ENCODE measurements at places on chromosomes 1 and 21.

DNA sequence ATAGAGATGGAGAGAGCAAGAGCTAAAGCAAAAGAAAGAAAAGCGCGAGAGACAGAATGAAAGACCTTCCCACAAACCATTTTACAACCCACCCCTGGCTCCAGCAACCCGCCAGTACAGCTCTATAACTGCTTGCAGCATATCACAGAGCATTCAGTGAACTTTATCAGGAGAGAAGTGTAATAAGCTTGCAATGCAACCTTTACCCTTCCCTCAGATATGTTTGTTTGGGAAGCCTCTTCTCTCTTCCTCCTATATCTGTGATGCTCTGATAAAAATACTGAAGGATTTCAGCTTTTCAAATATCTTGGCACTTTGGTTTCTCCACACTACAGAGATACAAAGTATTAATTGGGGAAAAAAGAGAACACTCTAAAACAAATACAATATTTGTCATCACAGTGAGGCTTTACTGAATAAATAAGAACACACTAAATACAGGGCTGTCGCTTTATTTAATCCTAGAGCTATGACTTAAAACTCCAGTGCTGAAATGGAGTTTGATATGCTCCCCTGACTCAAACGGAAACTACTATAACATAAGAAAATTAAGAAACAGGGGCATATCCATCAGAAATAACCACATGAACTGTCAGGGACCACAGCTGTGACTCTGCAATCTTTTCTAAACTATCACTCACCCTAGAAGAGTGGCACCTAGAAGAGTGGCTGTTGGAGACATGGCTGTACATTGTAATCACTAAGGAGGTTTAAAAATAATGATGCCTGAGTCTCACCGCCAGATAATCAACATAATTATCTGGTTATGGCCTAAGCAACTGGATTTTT, 6.7 kb downstream of the CRP start:
- DNase-seq: no peak

- no peak for DNase-seq
These were observed 25.2 kb upstream of the COX20 start for GRCh38 chr1:244810221-244810620.

DNA sequence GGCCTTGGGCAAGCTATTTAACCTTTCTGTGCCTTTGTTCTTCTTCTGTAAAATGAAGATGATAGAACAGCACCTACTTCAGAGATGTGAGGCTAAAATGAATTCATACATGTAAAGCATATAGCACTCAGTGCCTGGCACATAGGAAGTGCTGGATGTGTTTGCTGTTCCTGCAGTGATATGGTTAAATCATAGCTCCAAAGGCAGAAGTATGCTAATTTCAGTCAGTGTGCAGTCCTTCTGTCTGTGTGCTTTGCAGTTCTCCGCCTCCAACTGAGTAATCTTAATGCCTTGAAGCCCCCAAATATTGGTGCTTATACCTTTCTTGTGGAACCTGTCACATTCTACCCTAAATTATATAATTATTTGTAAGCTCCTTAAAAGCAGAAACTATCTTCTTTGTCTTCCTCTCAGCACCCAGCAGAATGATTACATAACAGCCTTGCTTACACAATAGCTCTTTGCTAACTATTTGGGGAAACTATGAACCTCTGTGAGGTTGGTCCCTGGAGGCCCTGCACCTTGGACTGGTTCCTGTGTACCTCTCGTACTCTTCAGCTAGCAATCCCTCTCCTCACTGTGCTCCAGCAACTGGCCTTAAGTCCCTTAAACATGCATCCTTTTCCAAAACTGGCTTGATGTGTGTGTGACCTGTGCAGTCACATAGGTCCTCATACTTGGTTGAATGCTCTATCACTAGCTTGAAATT, 57.0 kb upstream of the CACYBP start:
- no peak for DNase-seq

DNA sequence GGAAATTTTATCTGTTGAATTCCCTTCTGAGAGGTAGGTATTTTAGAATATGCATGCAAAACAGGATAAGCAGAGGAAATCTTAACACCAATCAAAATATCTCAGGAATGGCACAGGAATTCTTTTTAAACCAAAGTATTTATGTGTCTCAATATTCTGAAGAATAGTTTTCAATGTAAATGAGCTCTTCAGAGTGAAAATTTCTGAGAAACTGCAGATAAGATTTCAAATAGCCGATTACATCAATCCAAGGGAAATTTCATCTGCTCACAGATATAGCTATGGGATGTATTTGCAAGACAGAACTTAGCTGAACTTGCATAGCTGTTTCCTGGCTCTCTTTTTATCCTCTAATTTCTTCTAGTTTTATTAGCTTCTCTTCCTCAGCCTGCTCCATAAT, 209.5 kb downstream of the GRIK1 start:
- DNase-seq: no peak

- DNase-seq: no peak
These were observed 32.6 kb downstream of the B3GALT5 start for GRCh38 chr21:39645331-39645730.

GRCh38 chr1:51410568-51411460, 80.5 kb upstream of the TTC39A start:
- DNase-seq: no peak

GRCh38 chr1:6447818-6448748, 17.9 kb downstream of the TNFRSF25 start:
- peak; percentile 51 for DNase-seq

- DNase-seq: peak; percentile 22
These were observed 5.7 kb upstream of the ACOT11 start for GRCh38 chr1:54542120-54542961.

- no peak for DNase-seq
These were observed 201.7 kb downstream of the FGGY start for GRCh38 chr1:59498640-59499039.

GRCh38 chr1:31366796-31367195, 6.1 kb downstream of the FABP3 start:
- DNase-seq: no peak

DNA sequence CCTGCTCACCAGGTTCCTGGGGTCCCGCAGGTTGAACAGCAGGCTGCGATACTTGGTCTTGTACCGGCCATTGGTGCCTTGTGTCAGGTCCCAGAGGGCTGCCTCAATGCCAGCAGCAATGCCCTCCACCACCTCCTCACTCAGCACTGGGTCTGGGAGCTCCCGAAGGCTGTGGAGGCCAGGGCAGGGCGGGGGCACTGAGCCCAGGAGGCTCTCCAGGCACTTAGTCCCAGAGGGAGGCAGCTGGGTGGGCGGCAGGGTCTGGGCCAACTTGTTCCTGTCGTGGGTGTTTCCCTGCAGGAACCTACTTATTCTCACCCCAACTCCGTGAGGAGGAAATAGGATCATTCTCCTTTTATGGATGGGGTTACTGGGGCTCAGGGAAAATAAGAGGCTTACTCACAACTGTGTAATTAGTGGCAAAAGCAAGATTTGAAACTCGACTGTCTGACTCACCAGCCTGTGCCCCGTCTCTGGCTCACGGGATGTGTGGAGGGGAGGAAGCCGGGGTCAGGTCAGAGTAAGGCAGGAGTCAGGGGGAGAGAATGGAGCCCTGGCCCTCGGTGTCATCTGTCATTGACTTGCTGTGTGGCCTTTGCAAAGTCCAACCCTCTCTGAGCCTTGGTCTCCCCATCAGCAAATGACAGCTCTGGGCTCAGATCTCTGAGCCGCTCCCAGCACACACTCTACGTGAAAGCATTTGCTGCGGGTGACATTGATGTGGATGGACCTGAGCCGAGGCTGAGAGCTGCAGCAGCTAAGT, 17.2 kb downstream of the SPOCD1 start:
- no peak for DNase-seq

- DNase-seq: peak; percentile 45
These were observed at the start of gene NCAM2 for GRCh38 chr21:20997636-20998455. TSS of gene NCAM2 (plus strand) at chr21:20998409.

DNA sequence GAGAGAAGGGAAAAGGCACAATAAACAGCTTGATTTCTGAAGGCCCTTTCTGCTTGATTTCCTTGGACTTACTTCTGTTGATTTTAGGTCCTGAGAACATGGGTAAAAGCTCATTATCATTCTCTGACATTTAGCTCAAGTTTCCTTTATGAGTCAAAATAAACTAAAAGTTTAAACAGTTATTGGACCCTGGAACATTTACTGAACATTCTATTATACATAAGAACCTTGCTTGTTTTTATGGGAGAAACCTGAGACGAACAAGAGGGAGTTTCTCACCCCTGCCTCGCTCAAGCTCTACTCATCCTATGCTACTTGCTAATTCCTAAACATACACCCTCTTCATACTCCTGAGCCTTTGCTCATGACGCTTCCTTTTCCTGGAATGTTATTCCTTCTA, 538.3 kb upstream of the PKN2 start:
- DNase-seq: no peak

DNA sequence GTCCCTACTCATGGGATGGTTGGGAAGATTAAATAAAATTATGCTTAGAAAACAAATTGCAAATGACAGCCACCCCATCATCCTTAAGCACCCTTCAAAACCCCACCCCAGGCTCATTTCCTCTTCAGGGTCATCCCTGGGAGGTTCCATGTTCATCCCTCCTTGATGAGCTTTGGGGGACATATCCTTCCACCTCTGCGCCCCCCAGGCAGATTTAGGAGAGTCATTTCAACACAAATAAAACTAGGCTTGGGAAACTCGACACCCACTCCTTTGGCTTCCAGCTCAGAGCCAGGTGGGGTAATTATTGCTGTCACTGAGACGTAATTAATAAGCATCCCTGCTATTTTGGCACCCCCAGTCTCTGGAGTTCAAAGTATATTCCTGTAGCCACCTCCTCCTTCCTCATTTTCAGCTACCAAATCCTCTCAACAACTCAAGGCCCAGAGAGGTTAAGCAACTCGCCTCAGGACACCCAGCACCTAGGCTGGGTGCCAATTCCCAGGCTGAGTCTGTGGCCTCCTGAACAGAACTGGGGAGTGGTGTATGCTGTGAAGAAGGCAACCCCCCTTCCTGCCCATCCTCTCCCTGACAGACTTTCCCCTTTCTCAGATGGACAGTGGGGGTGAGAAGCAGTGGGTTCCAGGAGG, 595 bp downstream of the CRYBG2 start:
- no peak for DNase-seq

- DNase-seq: no peak
These were observed 222.6 kb upstream of the KCTD3 start for GRCh38 chr1:215344539-215344938.

DNA sequence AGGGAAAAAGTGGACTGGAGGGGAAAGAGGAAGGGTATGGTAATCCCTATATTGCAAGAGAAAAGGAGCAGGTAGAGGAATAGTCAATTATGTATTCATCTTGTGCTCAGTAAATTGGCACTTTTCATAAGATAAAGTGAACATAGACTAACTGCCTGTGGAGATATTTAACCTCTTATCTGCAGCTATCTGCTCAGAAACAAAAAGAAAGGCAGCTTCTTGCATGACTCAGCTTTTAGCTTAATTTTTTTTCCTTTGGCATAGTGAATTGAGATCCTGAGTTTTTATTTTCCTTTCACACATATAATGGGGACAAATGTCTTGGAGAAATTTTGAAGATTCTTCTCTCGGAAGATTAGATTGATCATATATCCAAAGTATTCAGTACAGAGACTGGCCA, 127.6 kb upstream of the F3 start:
- no peak for DNase-seq

DNA sequence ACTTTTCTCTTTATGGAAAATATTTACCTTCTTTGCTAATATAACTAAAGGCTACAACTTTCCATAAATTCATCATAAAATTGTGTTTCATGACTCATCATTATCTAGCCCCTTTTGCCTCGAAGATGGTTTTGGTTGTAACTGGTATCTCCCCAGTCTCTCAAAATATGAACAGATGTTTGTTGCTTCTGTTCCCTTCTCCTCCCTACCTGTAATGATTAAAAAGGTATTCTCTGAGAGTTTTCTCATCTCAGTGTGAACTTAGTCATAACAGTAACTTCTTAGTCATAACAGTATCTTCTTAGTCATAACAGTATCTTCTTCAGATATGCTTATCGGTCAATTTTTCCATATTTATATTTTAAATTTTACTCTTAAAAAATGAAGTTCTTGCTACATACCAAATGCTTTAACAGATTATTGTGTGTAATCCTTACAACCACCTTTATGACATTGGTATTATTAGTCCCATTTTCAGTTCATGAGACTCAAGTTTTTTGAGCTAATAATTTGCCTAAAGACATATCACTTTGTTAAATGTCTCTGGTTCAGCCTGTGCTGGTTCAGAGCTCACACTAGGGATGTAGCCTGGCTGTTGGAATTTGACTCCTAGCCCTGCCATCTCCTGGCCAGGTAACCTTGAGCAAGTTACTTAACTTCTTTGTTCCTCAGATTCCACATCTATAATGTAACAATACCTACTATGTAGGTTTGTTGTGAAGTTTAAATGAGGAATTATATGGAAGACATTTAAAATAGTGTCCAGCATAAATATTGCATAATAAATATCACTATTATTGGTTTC, 32.6 kb downstream of the ATP1B1 start:
- peak; percentile 6 for DNase-seq

DNA sequence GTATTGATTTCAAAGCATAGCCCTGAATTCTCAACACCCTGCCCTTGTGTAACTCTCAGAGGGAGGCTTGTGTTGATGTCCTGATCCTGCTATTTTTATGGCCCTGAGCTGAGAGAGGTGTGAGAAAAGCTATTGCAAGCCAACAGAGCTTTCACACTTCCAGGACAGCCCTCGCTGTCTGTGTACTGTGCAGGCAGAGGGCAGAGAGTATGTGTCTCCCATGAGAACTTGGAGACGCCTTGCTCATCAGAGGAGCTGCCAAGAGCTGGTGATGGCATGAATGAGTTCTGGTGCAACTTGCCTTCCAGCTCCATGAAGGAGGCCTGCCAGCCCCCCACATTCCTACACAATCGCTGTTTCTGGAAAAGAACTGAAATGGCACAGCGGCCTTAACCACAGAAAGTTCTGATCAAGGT, 144.1 kb upstream of the AJAP1 start:
- no peak for DNase-seq

Data from CD4-positive, CD25-positive, alpha-beta regulatory T cell (primary cell).